ENCODE measurements at places on chromosomes 7 and 10.

DNA sequence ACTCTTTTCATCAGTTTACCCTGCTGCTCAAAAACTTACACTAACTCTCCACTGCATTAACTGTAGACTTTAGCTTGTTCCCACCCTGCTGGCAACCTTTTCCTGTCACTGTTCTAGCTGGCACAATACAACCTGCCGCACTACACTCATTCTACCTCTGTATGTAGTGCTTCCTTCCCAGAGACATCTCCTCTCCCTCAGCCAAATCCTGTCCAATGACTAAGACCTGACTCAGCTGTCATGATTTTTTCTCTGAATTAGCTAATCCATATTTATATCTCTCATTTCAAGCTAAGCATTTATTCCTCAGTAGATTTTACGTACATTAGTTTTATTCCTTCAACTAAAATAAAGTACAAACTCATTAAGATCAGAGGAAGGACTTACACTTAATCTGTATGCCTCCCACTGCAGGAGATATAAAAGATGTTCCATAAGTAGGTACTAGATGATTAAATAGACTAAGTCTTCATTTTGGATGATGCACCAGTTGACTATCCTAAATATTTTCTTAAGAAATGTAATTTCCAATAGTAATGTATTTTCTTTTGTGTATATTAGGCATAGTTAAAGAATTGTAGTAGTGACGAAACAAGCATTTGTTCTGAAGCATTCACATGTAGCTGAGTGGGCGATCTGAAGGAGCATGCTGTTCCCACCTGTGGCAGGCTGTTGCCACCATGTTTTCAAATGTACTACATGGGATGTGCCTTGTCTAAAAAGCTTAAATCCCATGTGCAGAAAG lies 189.1 kb downstream of the SKAP2 start:
- no peak for DNase-seq

- DNase-seq, result no peak
Measured at GRCh38 chr7:24701261-24702235, 55.7 kb downstream of the GSDME start.

GRCh38 chr10:112137154-112137987 lies 46.2 kb downstream of the GPAM start:
- DNase-seq, result peak; percentile 31

GRCh38 chr7:32093415-32094408 lies 23.5 kb upstream of the PDE1C start:
- DNase-seq, result no peak

DNA sequence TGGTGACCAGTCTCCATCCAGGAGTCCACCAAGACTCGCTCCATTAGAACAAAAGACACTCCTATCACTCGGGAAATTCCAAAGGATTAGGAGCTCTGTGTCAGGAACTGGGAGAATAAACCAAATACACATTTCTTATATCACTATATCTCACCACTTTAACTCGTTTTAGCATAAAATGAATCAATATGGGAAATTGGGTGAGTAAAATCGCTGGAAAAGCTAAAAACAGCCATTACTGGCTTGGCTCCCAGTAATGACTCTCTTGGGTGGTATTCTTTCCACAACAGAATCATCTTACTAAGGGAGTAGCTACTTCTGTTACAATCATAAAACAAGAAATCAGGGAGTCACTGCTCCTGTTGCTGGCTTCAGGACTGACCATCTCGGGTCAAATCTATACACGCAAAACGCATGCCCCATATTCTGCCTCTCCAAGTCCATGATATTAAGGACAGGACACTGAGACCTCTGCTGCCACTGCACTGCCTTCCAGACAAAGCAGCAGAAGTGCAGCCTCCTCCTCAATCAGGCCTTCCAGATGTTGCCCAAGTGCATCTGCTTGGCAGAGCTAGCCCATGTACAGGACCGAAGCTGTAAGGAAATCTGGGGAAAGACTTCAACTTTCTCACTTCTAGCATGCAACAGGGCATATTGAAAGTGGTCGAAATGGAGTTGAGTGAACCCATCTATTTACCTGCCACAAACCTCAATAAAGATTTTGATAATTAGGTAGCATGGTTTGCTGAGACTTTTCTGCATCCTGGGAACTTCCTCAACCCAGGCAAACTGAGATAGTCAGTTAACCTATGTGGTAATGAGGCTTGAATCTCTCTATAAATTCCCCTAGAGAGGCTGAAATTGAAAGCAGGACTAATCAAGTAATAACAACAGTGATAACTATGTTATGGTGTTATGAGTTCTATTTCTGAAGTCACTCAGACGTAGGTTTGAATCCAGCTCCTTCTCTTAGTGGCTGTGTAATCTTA lies 14.4 kb upstream of the PANK1 start:
- no peak for DNase-seq

- DNase-seq, result no peak
Measured at GRCh38 chr7:55335151-55335550, 30.0 kb upstream of the LANCL2 start.

GRCh38 chr10:99927721-99928280 lies 81.9 kb downstream of the DNMBP start:
- no peak for DNase-seq

DNA sequence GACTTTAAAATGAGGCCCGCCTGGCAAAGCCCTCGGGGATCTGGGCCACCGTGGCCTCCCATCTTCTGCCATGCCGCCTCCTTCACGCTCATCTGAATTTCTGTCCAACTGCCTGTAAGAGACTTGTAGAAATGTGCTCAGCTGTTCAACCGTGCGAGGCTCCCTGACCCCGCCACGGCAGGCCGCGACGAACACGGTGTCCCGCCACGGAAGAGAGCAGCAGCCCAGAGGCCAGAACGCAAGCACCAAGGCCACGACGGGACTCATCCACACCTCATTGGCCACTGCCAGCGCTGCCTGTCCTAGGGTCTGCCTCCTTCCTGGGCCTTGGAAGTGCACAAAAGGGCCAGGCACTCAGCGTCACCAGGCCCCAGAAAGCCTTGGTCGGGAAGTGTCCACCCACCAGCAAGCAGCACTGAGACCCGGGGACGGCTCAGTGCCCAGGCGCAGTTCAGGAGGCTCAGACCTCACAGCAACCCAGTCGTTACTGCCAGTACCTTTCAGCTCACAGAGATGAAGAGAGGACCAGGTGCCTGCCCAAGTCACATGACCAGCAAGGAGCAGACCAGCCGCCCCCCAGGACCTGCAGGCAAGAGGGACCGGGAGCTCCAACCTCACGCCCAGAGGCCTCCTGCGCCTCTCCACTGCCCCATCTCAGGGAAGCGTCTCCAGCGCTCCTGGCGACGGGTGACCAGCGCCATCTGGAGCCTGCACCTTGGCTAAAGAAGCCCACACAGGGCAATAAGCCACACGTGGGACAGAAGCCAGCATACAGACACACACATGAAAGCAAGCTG lies 85.9 kb downstream of the MAD1L1 start:
- DNase-seq, result no peak

DNA sequence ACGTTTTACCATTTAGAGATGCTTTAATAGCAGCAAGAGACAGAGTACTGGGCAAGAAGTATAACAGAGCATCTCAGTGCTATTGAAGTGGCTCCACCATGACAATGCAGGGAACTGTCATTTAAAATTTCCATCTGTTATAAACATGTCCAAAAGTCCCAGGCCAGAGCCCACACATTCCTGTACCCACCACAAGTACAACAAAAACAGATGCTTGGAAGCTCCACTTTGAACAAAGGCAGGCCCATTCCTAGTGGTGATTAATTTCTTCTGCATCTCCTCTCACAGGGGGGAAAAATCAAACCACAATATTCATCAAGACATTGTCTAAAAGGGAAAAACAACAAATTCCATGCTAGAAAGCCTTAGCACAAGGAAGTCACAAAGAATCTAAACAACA lies 627.9 kb downstream of the PARD3 start:
- no peak for DNase-seq

- no peak for DNase-seq
Measured at GRCh38 chr10:103921750-103922195, 3.8 kb upstream of the STN1 start.

GRCh38 chr7:22390516-22390915 lies 33.6 kb upstream of the RAPGEF5 start:
- no peak for DNase-seq

GRCh38 chr10:69800109-69800508 lies 1.6 kb upstream of the COL13A1 start:
- no peak for DNase-seq

DNA sequence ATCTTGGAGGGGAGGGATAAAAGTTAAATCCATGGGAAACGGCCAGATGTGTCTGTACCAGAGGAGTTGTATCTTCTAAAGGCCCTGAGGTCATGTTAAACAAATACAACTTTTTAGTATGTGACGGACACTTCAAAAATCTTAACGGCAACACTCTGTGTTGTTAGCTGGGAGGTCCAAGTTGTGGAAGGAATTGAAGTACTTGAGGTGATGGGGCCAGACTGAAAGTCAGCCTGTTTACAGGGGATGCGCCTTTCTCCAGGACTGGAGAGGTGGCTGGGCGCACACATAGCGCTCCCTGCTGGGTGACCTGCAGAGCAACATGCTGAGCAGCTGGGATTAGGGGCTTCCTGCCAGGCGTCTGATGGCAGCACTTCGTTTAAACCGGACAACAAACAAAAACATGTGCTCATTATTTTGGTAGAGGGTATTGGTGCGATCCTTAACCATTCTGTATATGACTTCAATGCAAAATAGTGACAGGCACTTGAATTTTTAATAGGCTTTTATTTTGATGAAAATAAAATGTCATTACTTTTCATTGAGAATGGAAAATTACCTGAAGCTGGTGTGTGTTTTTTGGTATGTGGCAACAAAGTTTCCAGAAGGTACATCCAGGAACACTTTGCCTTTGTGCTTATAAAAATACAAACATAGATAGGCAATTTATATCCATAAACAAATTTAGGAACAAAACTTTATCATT lies 198.2 kb downstream of the MLLT10 start:
- peak; percentile 12 for DNase-seq

- DNase-seq, result no peak
Measured at GRCh38 chr7:141700848-141701371, 1.1 kb downstream of the DENND11 start.

- no peak for DNase-seq
Measured at GRCh38 chr7:73858807-73859206, 2.2 kb upstream of the TMEM270 start.

DNA sequence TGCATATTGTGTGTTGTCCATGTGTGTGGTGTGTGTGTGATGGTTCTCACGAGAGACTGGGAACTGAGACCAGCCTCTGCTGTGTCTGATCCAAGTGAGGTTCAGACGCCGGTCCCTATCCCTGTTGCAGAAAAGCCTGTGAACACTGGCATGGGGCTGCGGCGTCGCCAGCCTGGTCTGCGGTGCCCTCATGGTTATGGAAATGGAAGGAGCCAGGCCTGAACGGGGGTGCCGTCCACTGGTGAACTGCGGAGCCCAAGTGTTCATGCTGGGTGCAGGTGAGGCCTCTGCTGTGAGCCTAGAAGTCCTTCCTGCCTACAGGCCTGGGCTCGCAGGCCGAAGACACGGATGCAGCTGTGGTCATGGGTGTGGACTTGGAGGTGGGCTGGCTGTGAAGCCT lies 18.7 kb upstream of the NCAPG2 start:
- DNase-seq, result no peak

GRCh38 chr10:132578287-132578951 lies 40.8 kb downstream of the INPP5A start:
- no peak for DNase-seq

DNA sequence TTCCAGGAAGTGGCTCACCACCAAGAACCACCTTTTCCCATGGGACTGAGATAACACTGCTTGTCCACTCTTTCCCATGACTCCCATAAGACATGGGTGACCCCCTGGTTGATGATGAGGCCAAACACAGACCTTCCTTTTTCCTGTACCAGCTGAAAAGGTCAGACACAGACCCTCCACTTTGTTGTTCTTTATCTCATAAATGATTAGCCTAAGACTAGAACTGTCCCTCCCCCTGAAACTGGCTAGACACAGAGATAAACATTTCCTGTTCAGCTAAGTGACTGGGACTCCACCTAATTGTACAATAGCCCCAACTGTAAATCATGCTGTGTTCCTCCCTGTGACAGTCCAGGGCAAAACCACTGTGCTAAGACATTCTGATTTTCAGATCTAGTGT lies 8.2 kb upstream of the NRG3 start:
- DNase-seq, result no peak

DNA sequence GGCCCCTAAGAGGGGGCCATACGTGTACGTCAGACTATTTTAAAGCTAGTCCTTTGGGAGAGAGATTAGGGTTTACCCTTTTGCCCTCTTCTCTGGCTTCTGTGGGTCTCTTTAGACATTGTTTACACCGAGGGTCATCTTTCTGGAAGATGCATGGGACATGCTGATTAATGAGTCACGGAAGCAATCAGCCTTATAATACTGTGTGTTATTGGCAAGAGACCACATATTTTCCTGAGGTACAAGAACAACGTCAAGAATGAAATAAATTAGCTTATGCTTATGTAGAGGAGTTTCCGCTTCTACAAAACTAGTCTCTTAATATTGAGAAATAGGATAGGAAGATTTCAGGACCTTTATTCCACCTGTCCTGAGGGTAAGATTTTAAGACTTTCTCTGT lies 327.7 kb downstream of the BBS9 start:
- no peak for DNase-seq

DNA sequence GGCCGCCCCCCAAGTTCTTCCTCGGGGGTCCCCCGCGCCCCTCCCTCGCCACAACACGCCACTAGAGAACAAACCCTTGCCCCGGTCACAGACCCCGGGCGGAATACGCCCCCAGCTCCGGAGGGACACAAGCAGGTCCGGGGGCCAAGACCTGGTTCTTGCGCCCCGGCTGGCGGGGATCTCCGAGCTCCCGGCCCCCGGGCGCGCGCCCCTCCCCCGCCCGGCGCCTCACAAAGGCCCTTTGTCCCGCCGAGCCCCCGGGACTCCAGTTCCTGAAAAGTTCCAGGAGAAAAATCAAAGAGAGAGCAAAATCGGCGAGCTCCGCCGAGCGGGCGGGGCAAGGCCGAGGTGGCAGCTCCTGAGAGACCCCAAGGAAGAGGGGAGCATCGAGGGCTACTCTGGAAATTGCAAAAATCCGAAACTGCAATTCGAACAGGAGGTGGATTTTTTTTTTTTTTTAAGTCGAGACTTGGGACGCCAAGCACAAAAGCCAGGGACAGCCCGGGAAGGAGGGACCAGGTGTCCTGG lies 4.0 kb downstream of the TNRC18 start:
- DNase-seq, result no peak

GRCh38 chr7:22485189-22485588 lies 14.8 kb downstream of the STEAP1B start:
- DNase-seq, result no peak

- no peak for DNase-seq
Measured at GRCh38 chr10:100345570-100346330, 1.3 kb upstream of the SCD start.
